ENCODE measurements at places on chromosomes 13 and 19.

GRCh38 chr19:34220472-34221063, 33.8 kb upstream of the GARRE1 start:
- DNase-seq: peak; percentile 69

DNA sequence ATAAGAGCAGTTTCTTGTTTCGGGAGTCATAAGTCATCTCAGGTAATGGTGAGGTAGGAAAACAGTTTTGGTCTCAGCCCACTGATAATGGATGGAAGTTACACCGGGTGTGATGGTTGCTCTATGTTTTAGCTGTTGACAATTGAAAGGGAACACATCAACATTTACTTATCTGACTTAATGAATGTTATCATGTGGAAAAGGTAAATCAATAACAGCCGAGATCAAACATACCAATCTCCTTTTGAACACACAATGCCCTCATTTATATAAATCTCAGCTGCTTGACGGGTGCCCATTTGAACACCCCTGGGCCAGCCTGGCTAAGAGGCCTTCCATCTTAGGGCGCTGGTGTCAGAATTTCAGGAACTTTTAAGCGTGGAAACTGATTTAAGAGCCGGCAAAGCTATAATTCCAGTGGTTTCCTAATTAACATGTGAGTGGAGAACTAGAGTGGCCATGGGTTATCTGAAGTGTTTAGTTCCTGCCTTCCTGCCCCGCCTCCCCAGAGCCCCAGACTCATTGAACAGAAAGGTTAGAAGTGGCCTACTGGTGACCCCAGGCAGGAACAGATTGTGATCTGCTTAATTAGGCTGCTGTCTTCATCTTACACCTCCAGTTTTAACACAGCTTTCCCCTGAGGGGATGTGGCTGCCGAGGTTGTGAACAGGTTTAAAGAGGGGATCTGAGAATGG, 572.7 kb downstream of the FGF9 start:
- no peak for DNase-seq

- DNase-seq: no peak
These were observed 74.2 kb downstream of the TSHZ3 start for GRCh38 chr19:31275068-31275334.

- no peak for DNase-seq
These were observed 204.5 kb upstream of the ATXN8OS start for GRCh38 chr13:69903081-69903480.

GRCh38 chr19:44752816-44753625, 4.5 kb downstream of the BCL3 start:
- DNase-seq: peak; percentile 89

DNA sequence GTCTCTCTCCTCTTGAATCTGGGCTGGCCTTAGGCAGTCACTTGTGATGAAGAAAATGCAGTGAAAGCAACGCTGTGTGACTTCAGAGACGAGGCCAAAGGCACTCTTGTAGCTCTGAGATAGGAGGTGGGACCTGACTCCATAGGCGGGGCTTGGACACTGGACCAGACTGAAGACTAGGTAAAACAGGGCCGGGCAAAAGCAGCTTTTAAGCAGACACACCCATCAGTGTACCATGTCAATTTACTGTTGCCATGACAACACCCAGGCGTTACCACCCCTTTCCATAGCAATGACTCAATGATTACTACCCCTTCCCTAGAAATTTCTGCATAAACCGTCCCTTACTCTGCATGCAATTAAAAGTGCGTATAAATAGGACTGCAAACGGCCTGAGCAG, 6.6 kb upstream of the EID2 start:
- DNase-seq: no peak

GRCh38 chr13:32845952-32846950, 170.0 kb upstream of the KL start:
- no peak for DNase-seq

DNA sequence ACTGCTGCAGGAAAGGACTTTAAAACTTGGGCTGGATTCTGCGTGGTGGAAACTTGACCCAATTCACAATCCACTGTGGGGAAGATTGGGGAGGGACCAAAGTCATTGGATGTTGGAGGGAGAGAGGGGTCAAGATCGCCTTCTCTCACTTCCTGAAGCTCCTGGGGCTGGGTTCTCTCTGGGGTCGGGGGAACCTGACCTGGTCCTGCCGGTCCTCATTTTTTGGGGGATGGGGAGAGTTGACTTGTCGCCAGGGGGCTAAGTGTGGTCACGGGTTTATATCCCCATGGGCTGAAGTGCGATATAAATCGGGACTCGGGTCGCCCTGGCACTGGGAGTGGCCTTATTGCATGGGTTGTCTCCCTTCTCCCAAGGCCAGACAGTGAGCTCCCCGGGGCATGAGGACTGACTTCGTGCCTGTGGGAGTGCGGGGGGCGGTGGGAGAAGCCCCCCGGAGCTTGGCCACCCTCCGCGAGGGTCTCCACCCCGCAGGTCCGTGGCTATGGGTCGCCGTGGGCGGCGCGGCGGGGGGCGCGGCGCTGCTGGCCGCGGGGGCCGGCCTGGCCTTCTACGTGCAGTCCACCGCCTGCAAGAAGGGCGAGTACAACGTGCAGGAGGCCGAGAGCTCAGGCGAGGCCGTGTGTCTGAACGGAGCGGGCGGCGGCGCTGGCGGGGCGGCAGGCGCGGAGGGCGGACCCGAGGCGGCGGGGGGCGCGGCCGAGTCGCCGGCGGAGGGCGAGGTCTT, 6.3 kb downstream of the ICAM5 start:
- no peak for DNase-seq

- no peak for DNase-seq
These were observed 13.5 kb downstream of the KCTD12 start for GRCh38 chr13:76872675-76873074.

DNA sequence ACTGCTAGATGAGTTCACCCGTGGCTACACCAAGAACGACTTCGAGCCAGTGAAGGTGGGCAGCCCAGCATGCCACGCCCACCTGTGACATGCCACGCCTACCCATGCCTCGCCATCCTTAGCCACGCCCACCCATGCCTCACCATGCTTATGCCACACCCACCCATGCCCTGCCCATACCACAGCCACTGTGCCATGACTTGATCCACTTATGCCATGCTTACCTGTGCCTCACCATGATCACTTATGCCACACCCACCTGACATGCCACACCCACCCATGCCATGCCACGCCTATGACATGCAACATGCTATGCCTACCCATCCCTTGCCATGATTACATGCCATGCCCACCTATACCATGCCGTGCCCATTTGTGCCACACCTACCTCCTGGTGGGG, 12.9 kb upstream of the USE1 start:
- no peak for DNase-seq
